Stimulated activated CD8-positive, alpha-beta memory T cell treated with anti-CD3 and anti-CD28 coated beads, Interleukin-4, amount 100 ng/mL, for 1 hour (primary cell): ENCODE measurements at places on chromosomes 2 and 18.

- no peak for DNase-seq
These were observed 86.3 kb downstream of the UGGT1 start for GRCh38 chr2:128177315-128177714.

DNA sequence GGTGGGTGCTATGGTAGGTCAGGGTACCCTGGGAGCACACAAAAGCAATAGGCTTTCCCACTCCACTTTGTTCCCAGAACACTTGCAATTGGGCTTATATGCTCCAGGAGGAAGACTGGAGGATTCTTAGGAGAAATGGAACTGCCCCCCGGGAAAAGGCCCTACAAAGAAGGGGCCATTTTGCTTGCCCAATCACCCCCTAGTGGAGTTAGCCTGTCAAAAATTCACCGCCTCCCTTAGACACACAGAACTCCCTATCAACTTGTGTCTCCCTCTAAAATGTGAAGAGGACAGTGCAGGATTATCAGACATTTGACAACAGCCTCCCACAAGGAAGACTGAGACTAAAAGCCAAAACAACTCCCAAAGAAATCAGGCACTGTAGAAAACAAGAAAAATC lies 36.5 kb downstream of the NLRC4 start:
- DNase-seq: no peak

GRCh38 chr2:226652983-226653765 lies 146.4 kb downstream of the IRS1 start:
- DNase-seq: no peak

- no peak for DNase-seq
These were observed 90.7 kb upstream of the CTDP1 start for GRCh38 chr18:79588636-79589481.

DNA sequence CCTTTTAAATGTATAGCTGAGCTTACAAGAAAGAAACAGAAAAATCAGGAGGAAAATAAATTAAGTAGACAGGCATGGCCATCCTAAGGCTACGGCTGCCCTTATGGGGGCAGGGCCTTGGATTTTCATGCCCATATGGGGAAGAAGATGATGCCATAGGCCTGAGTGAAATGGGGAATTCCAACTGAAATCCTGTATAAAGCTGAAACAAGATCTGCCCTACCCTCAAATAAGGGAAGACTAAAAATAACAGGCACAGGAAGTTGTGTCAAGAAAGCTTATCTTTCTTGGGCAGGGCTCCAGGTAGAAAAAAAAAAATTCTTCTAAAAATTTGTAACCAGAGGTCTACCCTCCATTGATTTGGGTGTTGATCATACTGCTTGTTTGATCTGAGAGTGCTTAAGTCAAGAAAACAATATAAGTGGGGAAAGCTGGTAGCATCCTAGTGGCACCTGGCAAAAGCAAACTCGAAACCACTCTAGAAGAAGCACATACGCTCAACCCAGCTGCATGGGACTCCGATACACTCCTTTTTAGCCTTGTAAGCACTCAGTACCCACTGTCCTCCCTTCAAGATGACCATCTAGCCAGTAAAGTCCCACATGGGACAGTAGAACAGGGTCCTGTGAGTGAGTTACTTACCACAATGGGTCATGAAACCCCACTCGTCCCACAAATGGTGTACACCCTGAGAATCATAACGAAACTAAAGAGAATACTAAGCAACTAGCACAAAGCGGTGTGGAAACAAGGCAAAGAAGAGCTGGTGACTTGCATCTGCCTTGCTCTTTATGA lies 22.3 kb downstream of the DNAH7 start:
- DNase-seq: no peak

GRCh38 chr2:98379311-98380202 lies 33.3 kb downstream of the CNGA3 start:
- DNase-seq: no peak

DNA sequence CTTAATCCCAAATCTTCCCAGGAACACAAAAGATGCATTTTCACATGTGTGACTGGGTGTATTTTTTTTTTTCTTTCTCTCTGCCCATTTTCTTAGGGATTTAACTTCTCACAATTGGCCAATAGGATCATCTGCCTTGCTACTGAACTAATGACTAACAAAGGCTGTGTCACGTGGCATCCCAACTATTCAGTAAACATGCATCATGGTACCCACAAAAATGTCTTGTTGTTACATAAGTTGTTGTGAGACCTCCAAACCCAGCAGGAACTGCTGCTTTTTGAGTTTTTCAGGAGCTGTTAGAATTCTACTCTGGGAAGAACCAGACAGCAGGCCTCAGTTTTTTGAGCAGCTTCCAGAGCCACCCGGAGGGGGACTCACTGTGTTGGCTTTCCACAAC lies 31.9 kb downstream of the GAD1 start:
- DNase-seq: no peak

DNA sequence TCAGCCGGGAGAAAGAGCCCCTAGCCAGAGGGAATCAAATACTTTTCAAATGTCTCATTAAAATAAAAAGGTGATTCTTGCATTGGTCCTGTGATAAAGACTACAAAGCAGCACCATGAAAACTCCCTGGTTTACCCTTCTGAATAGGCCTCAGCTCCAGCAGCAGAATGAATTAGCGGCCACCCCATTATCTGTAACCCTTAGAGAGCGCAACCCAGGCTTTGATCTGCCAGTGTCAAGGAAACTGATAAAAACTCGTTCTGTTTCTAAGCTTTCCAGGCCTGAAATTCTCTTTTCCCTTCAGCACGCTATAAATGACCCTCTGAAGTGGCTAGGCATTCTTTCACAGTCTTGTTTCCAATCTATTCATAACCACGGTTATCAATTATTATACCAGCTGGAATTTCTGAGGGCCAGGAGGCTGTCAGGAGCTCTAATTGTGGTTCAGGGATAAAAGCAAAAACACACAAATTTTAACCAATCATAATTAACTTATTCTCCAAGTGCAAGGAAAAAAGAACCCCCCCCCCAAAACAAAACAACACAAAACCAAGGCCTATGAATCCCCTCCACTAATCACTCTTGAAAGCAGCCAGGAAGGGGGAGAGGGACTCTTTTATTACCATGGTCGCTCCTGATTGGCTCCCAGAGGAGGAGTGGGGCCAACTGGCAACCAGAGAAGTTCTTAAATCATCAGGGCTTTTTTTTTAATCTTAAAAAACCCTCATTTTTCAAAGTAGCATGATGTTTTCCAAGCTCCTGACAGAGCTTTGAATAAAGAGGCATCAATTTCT lies 258.9 kb downstream of the CYRIA start:
- DNase-seq: no peak

DNA sequence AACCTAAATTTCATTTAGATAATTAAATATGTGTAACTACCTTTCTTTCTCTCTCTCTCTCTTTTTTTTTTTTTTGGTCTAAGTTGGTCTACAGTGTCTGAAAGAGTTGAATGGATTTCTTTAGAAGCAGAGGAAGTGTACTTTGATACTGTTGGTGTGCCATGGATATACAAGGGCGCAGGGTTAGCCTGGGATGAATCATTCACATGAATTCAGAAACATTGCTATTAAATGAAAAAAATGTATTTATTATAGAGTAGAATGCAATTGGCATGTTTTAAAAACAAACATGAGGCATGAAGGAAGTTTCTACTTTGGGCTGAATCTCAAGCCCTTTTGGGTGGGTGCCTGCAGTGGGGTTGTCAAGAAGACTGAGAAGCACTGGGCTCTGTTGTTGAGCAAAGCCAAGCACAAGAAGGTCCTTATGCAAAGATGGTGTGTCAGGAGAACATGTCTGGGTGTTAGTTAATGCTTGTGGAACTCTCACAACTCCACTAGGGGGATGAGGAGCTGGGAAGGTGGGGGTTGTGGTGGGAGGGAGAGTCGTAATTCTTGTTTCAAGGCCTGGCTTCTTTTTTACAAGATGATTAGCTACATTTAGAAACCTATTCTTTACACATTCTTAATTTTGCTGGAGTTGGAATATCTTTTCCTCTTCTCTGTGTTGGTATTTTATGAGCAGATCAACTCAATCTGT lies 57.9 kb downstream of the LYPD6 start:
- no peak for DNase-seq

- no peak for DNase-seq
These were observed 738.7 kb upstream of the LRRTM4 start for GRCh38 chr2:78260861-78261260.

DNA sequence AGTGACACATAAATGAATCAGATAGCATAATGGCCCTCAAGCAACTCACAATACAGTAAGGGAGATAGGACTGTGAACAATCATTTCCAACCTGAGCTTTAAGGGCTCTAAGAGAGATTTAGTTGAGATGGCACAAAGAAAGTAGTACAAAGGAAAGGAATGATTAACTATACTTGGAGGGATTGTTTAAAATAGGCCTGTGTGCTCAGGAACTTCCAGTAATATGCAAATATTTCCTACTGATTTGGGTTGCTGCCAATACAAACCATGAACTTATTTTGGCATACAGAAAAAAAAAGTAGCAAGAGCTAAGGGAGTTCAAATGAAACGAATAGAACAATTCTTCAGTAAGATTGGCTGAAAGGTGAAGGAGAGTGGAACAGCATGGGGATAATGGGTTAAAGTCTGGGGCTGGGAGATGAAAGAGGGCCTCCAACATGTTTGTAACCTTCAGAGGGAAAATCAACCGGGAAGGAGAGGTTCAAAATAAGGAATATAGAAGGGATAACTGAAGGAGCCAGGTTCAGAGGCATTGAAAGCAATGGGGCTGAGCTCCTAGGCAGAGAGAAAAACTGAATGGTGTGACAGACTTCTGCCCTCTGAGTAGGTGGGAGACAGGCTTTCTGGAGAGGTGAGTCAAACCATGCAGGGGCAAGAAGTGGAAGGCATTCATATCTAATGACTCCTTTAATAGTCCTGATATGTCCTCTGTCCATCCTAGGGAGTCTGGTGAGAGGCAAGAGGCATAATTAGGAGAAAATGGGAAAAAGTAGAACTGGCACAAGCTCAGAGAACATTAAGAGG lies 83.5 kb downstream of the DNAH7 start:
- DNase-seq: no peak

DNA sequence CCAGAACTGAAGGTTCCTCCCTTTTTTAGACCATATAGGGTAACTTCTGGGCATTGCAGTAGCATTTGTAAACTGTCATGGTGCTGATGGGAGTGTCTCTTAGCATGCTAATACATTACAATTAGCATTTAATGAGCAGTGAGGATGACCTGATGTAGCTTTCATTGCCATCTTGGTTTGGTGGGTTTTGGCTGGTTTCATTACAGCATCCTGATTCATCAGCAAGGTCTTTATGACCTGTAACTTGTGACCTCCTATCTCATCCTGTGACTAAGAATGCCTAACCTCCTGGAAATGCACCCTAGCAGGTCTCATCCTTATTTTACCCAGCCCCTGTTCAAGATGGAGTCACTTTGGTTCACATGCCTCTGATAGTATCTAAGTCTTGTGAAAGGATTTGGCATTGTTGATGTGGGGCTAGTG lies 159.0 kb downstream of the TMX3 start:
- DNase-seq: no peak

DNA sequence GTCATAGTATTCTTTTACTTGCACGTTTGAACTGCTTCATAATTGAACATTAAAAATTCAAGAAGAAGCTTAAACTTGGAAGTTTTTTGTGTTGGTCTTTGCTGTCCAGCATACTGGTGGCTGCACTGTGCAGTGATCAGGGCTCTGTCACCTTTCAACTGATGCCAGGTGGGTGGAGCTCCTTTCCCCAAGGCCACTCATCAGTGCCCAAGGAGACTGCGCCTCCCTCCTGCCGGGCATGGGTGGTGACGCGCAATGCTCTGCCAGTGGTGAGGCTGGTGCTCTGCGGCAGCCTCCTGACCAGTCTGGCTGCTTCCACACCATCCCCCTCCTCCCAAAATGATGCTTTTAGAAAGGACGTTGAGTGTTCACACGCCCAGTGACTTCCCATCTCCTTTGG lies 16.0 kb upstream of the LDLRAD4 start:
- DNase-seq: no peak

DNA sequence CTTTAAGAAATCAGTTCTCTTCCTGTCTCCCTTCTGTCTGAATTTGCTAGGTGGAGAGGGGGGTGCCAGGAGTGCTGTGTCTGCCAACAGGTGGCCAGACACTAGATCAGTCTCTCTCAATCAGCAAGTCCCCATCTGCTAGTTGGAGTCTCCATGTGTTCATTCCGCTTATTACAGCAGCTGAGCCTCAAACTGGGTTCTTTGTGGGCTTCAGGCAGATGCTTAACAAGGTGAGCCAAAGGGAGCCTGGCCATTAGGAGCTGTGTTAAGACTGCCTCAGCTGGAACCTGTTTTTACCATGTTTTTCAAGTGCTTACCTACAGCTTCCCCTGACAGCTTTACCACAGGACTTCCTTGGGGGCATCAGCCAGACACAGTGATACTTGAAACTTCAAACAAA lies 401.9 kb downstream of the LRP1B start:
- no peak for DNase-seq

- no peak for DNase-seq
These were observed 33.0 kb downstream of the TMEFF2 start for GRCh38 chr2:192161656-192162290.

DNA sequence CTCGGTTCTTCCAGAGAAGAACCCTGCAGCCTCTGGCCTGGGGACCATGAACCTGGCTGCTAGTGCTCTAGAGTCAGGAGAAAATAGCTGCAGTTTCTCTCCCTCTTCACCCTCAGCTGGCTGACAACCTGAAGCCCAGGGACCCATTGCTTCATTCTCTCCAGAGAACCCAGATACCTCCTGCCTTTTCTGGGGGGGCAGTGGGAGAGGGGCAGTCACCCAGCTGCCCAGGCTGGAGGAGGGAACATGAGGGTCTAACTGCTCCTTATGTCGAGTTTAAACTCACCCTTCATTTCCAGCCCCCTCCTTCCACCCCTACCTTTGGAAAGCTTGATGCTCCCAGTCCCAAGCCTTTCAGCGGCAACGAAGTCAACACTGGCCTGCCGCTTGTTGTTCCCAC lies 7.6 kb upstream of the ZFAND2B start:
- DNase-seq: no peak

- no peak for DNase-seq
These were observed 23.9 kb downstream of the TNFAIP6 start for GRCh38 chr2:151381266-151381665.

- no peak for DNase-seq
These were observed 7.1 kb upstream of the CEP68 start for GRCh38 chr2:65049010-65049639.

GRCh38 chr18:47999801-48000248 lies 69.4 kb upstream of the SMAD2 start:
- no peak for DNase-seq

DNA sequence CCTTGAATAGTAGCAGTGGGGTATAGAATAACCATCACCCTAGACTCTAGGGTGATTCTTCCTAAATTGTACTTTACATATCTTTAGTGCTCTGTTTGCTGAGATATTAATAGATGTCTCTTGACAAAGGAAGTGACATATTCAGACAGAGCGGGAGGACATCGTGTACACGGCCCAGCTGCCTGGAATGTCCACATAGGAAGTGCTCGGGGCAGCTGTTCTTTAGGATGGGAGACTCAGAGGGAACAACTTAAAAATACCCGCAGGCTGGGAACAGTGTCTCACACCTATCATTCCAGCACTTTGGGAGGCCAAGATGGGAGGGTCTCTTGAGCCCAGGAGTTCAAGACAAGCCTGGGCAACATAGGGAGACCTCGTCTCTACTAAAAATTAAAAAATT lies 206.1 kb downstream of the FAM210A start:
- no peak for DNase-seq
